ENCODE measurements at places on chromosomes 2 and 18.

- DNase-seq, result no peak
Observed at GRCh38 chr18:54150226-54150625, 74.2 kb downstream of the MBD2 start.

DNA sequence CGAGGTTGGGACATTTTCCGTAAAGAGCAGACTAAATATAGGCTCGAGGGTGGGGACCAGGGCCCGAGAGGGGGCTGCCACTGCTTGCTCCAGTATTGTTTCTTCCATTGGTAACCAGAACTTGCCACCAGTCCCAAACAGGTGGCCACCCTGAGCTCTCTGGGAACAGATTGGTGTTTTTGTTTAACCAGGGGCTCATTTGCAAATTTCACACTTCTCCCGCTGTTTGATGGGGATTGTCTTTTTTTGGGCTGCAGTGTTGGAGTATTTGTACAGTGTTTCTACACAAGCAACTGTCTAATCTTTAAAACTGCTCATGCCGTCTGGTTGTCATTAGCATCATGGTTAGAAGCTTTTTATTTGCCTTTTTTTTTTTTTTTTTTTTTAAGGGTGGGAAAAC lies 8.5 kb downstream of the AGAP1 start:
- no peak for DNase-seq

DNA sequence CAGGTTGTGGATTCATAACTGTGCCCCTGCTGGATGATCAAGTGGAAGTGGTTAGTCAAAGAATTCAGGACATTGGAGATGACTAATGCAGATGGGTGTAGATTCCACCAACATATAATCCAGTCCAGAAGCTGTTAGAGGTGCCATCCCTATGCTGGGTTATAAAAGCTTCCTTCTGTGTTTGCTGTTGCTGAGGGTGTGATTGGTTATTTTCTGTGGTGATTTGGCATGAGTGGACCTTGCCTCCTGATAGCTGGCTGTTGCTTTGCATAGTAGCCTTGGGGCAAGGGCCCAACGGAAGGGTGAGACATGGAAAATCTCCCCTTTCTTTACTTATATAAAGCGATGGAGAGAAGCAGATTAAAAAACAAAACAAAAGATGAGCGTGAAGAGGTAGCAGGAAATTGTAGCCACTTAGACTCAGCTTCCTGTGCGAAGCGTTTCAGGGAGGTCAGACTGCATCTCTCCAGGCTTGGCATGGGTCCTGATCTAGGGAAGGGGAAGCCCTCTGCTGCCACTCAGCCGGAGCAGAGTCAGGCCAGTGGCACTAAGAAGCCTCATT lies 190.4 kb downstream of the FMNL2 start:
- no peak for DNase-seq

DNA sequence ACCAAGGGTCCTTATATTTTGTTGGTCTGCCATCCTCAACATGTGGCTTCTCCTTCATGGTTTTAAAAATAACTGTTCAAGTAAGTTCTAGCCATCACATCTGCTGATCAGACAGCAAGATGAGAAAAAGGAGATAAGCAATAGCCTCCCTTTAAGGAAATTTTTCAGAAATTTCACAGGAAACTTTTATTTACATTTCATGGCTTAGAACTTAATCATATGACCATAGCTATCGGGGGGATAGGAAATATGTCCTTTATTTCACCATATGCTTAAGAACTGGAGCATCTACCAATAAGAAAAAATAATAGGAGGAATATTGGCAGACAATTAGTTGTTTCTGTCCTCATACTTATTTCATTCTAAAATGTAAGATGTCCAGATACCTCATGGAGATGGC lies 16.2 kb downstream of the ATF2 start:
- DNase-seq, result no peak

DNA sequence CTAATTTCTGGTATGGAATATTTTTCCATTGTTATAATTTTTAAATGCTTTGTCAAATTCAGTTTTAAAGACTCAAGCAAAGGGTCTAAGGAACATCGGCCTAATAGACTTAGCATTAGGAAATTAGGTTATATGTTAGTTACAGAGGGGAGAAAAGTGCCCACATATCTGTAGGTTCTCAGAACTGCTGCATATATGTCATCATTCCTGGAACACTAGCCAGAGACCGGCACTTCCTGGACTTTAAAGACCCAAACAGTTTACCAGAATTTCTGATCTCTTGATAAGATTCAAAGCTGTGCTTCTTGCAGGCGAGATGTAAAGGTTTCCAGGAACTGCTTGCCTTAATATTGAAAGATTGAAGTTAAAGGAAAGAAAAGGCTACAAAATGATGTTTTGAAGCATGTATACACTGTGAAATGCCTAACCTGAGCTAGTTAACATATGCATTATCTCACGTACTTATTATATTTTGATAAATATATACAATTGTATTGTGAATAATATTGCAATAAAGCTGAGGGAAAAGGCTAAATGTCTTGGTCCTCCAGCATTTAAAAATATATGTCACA lies 993.6 kb downstream of the LRP1B start:
- no peak for DNase-seq

- DNase-seq, result no peak
Observed at GRCh38 chr18:56148373-56148772, 490.0 kb downstream of the TXNL1 start.

DNA sequence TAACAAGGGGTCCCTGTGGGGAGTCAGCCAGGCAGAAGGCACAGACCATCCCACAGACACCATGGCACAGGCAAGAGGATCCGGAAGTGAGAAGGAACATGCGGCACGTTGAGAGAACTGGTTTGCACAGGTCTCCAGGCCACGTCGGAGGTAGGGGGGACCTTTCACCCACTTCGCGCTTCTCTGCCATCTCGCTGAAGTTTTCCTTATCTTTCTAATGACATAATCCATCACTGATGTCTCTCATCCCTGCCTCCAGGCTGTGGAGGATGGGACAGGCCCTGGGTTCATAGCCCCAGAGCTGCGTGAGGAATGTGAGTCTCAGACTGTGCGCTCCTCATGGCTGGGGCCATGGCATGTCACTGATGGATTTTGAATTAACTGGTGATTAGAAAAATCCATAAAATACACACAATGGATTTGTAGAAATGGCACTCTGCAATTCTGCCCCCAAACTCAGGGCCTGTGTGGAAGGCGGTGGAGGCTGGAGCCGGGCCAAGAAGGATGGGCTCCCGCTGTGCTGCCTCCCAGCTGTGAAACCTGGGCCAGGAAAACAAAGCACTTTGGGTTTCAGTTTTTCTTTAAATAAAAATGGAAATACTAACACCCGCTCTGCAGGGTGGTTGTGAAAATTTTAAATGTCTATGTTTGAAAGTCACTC lies 113.3 kb upstream of the ALKAL2 start:
- no peak for DNase-seq

DNA sequence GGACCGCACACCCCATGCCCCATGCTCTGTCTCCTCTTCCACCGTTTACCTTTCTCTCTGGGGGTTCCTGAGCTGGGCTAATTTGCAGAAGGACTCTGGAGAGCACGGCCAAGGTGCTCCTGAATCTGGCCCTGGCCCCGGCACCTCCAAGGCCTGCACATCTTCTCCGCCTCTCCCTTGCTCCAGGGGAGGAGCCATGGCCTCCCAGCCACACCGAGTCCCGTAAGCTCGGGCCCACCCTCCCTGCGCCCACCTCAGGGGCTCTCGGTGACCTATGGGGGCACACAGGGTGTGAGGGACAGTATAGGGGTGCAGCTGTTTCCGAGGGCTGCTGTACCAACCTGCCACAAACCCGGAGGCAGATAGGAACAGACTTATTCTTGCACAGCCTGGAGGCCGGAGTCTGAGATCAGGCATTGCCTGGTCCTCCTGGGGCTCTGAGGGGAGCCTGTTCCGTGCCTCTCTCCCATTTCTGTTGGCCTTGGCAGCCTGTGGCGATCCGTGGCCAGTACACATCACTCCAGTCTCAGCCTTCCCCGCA lies 127.3 kb upstream of the GPC1 start:
- DNase-seq, result no peak

- no peak for DNase-seq
Observed at GRCh38 chr2:102208774-102209173, 22.0 kb downstream of the IL1RL2 start.

GRCh38 chr18:69432847-69433246 lies 32.2 kb downstream of the DOK6 start:
- DNase-seq, result no peak

- DNase-seq, result no peak
Observed at GRCh38 chr18:40235836-40236235, 1719.2 kb upstream of the PIK3C3 start.

GRCh38 chr2:105756435-105756834 lies 11.7 kb downstream of the NCK2 start:
- no peak for DNase-seq

GRCh38 chr18:49751427-49752094 lies 61.8 kb downstream of the ACAA2 start:
- no peak for DNase-seq

DNA sequence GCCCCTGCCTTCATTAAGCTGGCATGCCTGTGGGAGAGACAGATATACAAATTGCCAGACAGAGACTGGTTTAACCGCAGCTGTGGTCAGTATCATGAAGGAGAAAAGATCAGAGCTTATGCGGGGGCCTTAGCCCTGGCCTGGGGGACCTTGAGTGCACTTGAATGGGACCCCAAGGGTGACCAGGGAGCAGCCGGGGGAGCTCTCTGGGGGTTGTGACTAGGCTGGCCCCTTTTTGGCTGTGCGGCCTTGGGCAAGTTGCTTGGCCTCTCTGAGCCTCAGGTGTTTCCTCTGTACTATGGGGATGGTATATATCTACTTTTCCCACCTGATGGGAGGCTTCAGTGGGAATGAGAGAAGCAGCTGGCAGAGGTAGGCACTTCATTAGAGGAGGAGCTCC lies 35.7 kb downstream of the INHBB start:
- DNase-seq, result no peak

- no peak for DNase-seq
Observed at GRCh38 chr2:71675296-71675695, 221.9 kb downstream of the DYSF start.

DNA sequence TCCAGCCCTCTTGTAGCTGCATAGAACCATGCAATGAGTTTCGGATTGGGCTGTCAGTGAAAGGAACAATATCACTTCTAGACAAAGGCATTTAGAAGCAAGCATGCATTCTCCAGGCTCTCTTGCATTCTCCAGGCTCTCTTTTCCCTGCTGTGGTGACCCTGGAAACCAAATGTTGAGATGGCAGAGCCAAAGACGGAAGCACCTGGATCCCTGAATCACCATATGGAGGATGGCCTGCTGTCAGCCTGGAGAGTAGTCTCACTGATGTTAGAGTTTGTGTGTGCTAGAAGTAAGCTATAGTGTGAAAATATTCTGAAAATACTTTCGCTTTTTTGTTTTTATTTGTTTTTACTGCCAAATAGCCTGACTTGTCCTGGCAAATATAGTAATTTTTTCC lies 203.9 kb downstream of the C1D start:
- no peak for DNase-seq

DNA sequence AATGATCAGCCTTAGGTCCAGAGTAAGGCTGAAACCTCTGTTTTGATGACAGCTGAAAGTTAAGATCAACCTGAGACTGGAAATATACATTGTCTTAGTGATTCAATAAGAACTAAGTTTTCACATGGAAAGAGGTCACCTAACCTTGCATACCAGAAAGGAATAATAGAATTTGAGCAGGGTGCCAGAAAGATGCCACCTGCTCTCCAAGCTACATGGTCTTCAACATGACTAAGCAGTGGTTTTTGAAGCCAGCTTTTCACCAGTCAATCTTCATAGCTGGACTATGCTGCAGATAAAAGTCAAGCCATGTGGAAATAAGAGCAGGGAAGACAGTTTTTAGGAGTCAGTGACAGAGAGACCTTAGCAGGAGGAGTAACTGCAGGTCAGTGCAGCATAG lies 589.4 kb upstream of the SYT4 start:
- DNase-seq, result no peak

- DNase-seq, result no peak
Observed at GRCh38 chr2:9262671-9263171, 56.1 kb downstream of the ASAP2 start.

DNA sequence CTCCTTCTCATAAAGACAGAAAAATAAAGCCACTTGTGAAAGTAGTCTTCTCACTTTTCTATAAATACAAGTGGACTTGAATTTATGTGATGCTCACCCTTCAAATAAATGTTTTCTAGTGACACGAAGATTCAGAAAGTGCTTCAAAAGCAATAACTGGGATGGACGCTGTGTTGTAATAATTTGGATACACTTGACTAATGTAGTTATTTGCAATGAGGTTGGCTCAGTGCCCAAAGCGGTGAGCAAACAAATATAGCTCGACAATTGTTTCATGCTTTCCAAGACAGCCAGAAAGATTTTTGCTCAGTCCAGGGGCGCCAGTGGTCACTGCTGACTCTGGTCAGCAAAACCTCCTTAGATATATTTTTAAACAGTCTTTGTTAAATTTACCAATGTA lies 278.6 kb upstream of the KLHL14 start:
- no peak for DNase-seq

GRCh38 chr2:62362561-62362960 lies 143.4 kb downstream of the TMEM17 start:
- DNase-seq, result no peak

- no peak for DNase-seq
Observed at GRCh38 chr2:160747501-160748170, 254.0 kb upstream of the RBMS1 start.

DNA sequence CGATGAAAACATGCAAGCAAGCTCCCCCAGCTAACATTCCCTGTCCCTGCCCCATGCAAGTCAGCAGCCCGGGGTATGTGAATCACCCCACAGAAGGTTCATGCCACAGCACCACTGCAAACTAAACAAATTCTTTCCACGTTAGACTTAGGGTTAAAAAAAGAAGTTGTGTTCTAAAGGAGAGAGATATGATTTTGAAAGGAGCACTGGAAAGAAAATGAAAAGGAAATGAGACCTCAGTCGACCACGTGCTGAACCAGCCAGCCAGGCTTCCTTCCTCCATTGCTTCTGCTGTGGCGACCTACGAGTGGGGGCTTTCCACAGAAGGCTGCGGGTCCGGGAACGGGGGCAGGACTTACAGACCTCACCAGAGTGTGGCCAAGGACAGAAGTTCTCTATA lies 52.0 kb downstream of the ARL4C start:
- DNase-seq, result peak; percentile 35

All from stimulated activated CD8-positive, alpha-beta memory T cell treated with anti-CD3 and anti-CD28 coated beads, Interleukin-15, amount 100 ng/mL, for 4 hours (primary cell).